ENCODE measurements at places on chromosomes 12 and 14.

DNA sequence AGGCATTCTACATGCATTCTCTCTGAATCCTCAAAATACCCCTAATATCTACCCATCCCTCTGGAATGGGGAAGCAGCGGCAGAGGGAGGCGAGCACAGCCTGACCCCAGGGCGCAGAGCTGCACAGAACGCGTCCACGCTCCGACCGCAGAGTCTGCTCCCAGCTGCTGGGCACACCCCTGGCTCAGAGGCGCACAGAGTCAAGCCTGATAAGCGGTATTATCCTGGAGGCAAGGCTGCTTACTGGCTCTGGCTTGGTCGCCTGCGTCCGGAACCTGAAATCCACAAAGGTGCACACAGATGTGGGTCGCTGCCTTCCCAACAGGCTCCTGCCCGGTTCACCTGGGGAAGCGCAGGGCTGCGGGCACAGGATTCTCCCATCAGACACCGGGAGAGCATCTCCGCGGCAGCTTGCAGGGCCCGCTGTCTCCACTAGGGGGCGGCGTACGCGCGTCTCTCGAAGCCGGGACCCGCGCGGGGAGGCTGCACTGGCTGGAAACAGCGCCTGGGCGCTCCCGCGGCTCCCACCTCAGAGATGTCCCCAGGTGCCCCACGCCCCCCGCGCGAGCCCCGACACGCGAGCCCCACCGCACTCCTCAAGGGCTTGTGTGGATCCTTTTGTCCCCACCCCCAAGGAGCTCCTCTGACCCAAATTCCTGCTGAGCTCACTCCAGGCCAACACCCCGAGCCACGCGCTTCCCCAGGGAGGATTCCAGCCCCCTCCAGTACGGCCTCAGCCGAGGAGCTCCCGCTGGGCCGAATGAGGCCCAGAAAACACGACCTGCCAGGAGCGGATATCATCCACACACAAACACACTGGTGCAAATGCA lies 120.1 kb upstream of the FZD10 start:
- no peak for DNase-seq

- no peak for DNase-seq
Observed at GRCh38 chr12:40145896-40146295, 40.0 kb upstream of the SLC2A13 start.

DNA sequence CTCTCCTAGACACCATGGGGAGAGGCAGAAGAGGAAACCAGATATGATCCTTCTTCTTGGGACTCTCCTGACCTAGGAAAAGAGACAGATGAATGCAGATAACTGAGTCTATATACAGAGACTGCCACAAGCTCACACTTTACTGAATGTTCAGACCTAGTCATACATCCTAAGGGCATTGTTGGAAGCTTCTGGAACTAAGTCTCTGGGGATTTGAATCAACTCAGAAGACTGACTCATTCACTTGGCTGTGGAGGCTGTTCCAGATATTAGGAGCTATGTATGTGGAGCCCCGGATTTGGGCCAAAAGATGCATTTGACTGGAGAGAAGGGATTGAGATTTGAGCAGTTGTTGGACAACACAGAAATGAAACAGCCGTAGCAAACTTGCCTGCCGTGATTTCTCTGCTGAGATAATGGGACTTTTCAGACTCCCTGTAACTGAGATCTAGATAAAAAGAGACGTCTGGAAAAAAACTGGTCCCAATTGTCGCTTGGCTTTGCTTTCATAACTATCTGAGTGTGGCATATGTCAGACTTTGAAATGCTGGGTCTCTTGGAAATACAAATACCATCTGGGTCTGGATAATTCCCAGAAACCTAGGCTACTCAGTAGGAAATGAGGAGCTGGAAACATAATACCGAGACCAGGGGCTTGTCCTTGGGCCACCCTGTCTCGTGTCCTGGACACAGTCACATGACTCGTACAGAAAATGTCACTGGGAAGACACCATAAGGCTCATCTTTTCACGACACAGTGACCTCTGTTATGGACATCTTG lies 396.8 kb downstream of the NUAK1 start:
- DNase-seq, result peak; percentile 32

DNA sequence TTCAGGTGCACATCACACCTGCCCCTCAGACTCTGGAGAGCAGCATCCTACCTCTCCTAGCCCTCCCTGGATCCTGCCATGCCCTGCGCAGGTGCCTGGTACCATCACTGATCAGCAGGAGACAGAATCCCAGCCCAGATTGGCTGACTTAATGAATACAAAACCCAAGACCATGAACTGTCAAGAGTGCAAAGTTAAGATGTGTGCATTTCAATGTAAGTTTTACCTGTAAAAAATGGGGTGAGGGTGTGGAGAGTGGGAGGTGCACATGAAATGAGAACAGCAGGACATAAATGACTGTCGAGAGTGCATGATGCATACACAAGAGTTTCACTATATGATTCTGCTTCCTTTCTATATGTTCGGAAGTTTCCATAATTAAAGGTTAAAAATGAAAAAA lies 57.9 kb upstream of the GPR68 start:
- DNase-seq, result no peak

- no peak for DNase-seq
Observed at GRCh38 chr12:109999983-110000505, 814 bp downstream of the ANKRD13A start.

DNA sequence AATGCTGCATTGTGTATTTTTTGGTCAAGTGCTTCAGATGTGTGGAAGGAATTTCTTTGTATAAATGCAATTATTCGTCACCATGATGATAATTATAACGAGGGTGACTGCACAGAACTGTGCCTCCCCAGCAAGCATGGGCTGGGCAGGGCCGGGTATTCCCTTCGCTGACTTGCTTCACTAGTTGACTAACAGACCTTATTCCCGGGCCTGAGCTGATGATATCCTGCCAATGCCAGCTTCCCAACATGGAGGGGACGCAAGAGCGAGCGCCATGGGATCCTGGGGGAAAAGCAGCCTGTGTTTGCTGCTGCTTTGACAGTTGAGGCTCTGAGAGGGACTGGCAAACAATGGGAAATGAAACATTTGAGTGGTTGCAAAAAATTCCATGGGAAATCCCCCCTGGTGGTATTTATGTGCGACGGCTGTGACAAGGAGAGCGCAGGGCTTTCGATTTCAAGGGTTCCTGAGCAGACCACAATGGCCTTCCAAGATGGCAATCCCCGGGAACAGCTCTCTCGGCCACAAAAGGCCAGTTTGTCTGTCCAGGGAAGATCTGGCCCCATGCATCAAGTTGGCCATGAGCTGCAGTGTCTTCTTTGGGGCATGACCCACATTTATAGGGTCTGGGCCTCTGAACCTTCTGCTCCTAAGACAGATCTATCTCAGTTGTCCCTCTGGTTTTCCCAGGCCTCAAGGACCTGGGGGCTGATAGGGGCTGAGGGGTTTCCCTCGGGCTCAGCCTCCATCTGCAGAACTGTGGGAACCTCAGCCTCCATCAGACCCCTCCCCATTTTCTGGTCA lies 21.9 kb upstream of the MAP1LC3B2 start:
- DNase-seq, result no peak

DNA sequence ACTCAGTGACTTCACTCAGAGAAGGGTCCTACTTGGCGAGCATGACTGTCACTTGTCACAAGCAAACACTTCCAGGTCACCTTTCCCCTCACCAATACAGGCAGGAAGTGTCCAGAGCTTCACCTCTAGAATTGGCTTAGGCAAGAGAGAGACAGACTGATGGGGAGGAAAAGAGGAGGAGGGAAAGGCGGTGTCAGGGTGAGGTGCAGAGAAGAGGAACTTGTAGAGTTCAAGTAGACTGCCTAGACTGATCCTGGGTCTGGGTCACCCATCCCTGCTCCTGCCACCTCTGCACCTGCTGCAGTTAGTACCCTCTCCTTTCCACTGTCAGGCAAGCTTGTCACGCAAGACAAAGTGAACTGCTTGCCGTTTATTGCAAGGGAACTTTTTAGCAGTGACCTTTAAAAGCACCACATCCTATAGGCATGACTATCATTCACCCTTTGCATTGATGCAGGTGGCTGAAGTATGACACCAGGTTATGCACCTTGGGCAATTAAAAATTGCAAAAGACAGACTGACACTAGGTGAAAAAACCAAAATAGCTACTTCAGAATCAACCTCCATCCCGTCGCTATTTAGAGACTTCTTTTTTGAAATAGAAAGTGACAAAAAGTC lies 292.4 kb downstream of the SYT1 start:
- DNase-seq, result no peak

DNA sequence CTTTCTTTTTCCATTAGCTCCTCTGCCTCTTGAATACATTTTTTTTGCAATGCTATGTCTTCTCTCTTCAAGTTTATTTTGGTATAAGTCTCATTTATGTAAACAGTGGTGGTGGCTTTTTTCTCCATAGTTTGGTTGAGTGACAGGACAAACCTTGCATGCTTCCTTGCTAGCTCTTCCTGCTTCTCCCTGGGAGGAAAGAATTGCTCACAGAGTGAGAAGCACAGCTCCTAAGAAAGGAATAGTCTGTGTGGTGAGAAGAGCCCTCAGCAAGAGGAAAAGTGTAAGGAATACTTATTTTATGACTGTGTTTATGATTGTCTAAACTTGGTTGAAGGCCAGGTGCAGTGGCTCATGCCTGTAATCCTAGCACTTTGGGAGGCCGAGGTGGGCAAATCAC lies 11.5 kb downstream of the CCDC175 start:
- DNase-seq, result no peak

GRCh38 chr14:95240859-95241813 lies 78.6 kb downstream of the CLMN start:
- DNase-seq, result no peak

- no peak for DNase-seq
Observed at GRCh38 chr12:24551163-24551786, 397.6 kb downstream of the BCAT1 start.

DNA sequence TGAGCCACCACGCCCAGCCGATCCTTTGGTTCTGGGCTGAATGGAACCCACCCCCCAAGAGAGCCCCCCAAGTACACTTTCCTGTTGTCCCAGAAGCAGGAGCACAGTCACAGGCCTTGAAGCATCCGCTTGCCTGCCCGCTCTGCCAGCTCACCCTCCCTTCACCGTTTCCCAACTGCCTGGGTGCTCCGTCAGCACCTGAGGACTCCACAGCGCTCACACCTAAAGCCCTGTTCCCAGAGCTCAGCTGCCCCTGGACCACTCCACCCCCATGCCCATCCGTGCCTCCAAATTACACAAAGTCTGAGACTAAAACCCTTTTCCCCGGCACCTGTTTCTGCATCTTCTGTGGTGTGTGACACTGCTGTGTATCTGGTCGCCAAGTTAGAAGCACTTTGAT lies 44.3 kb upstream of the TRAF3 start:
- no peak for DNase-seq

GRCh38 chr14:77436042-77436441 lies 12.7 kb upstream of the NOXRED1 start:
- DNase-seq, result no peak

- no peak for DNase-seq
Observed at GRCh38 chr12:53427905-53428594, 4.4 kb downstream of the AMHR2 start.

DNA sequence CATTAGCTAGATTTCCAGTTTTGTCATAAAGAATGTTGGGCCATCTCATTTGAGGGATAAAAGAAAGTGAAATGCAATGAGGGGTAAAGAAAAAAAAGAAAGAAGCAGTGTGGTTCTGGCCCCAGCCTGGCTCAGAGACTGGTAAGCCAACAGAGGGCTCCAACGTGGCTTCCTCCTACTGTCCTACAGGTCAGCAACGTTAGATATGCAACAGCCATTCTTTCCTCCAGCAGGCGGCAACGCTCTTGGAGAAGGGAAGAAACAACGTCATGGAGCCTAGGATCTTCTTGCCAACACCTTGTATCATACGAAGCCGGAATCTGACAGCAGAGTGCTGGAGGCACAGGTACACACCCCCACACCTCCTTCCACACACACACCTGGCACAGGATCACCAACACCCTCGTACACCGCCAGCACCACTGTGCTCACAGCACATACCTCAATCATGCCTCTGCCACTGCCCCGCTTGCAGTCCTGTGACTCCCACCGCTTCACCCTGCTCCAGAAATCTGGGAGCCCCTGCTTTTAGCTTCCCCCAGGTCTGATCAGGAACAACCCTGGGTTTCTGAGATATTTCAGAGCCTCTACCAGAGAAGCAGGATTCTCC lies 102.8 kb downstream of the RPAP3 start:
- DNase-seq, result no peak

DNA sequence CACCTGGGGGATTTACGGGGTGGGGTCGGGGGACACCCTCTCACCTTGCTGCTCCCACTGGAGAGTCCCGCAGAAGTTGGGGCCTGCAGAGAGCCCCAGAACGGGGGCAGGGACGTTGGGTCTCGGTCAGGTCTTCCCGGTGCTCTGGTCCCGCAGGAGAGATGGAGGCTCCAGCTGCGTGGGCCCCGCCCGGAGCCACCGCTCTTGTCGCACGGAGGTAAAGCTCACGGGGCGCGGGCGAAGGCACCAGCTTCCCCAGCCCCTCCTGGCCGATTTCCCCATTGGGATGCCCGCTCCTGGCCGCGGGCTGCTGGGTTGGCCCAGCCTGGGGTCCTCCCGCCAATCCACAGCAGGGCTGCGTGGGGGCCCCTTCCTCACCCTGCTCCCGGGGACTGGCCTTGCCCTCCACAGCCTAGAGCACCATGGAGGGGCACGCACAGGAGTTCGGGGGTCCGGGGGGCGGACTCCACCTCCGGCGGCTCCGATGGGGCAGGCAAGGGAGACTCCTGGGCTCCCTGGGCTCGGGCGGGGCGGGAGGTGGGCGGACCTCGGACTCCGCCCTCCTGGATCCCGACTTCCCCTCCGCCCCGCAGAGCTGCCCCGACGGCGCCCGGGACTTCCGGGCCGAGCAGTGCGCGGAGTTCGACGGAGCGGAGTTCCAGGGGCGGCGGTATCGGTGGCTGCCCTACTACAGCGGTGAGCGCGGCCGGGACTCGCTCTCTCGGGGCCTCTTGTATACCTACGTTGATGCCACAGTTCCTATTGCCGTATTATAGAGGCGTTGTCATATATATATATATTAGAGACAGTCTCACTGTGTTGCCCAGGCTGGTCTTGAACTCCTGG lies 8.4 kb downstream of the PAPLN start:
- no peak for DNase-seq

DNA sequence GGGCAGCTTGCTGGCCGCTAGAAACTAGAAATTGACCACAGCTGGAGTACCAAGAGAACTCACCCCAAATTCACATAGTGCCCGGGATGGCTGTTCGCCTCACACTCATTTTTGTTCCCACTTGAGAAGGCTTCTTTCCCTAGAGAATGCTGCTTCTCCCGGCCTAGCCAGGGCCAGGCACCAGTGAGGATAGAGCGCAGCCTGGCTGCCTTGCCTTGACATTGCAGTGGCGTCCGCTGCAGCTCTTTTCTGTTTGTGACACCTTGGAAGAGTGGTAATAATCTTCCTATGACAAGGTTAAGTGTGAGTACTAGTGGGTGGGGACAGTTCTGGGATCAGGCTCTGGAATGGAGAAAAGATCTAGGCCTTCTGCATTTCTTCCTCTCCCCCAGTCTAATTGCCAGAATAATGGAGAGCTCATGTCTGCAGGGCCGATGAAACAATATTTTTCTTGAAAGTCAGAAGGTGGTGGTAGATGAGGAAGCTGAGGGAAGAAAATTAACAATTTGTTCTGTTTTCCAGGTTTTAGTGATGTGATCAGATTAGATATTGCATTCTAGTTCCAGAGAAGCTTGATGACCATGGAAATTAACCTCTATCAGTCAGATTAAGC lies 3.7 kb downstream of the TMEM253 start:
- no peak for DNase-seq

DNA sequence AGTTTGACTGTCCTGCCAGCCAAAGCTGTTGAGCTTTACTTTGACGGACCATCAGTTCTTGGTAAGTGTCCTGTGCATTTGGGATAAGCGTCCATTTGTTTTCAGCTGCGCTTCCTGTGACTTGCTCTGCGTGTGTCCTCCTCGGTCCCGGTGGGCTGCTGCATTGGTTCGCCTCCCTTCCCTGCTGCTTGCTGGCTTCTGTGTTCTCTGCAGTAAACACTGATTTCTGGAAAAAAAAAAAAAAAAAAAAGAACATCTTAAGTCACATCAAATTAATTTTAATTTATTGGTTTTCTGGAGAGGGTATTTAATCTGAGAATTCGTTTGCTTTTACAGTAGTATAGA lies 264.1 kb downstream of the SEC23A start:
- DNase-seq, result no peak
